Kidney capillary endothelial cell (primary cell): ENCODE measurements at places on chromosomes 6 and 20.

GRCh38 chr20:45704969-45705637 is at the start of gene WFDC10B:
WFDC10B (minus strand) TSS chr20:45705019; CDS start chr20:45685992, 19,027 bp downstream.
- no peak for DNase-seq

DNA sequence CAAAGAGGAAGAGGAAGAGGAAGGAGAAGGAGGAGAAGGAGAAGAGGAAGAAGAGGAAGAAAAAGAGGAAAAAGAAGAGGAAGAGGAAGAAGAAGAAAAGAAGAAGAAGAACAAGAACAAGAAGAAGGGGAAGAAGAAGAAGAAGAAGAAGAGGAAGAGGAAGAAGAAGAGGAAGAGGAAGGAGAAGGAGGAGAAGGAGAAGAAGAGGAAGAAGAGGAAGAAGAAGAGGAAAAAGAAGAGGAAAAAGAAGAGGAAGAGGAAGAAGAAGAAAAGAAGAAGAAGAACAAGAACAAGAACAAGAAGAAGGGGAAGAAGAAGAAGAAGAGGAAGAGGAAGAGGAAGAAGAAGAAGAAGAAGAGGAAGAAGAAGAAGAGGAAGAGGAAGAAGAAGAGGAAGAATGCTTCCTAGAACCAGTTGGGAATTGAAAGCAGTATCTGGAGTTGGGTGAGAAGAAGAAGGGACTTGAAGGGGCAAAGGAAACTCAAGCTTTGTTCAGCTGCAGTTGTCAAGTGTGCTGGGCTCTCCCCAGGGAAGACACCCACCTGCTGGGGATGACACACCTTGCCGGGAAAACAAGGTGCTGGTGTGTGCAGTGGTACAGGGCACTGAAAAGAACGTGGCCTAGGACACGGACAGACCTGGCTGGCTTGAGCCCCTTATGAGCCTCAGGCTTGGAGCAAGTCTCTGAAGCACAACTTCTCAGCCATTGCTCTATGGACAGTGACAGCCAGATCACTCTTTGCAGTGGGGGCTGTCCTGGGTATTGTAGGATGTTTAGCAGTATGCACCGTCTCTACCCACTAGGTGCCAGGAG is 30.1 kb upstream of the ARFGEF2 start:
- DNase-seq, result no peak

DNA sequence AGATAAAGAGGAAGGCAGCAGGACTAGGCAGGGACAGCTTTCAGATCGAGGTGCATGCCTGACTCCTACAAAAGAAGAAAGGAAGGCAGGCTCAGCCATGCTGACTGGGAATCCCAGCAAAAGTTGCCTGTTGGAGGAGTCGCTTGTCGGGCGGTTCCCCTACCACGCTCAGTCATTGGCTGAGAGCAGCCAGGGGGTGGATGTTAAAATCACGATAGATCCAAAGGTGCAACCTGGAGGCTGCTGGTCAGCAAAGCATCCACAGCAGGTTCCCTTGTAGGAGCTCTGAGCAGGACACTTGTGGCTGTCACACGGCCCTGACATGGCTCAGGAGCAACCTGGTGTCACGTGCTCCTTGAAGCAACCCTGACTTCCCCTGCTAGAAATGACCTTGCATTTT is 74.6 kb downstream of the ISM1 start:
- no peak for DNase-seq

DNA sequence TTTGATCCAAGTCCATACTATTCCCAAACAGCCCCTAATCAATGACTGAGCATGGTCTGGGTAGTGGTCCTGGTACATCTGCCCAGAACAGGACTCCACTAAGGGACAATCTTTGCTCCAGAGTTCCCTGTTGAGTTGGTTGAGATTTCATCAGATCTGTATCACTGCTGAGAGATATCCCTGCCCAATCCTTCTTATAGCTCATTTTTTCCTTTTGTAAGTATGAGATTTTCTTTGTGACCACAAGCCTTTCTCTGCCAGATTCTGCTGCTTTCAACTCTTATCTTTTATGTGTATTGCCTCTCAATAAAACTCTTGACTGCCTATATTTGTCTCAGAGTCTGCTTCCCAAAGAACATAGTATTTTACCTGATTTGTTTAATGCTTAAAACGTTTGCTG is 46.2 kb upstream of the LAMA2 start:
- DNase-seq, result no peak

DNA sequence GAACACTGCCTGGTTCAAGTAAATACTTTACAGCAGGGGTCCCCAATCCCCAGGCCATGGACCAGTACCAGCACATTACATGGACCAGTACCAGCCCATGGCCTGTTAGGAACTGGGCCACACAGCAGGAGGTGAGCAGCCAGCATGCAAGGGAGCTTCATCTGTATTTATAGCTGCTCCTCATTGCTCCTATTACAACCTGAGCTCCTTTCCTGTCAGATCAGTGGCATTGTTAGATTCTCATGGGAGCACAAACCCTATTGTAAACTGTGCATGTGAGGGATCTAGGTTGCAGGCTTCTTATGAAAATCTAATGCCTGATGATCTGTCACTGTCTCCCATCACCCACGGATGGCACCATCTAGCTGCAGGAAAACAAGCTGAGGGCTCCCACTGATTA is 12.0 kb upstream of the RBPJL start:
- DNase-seq, result no peak

GRCh38 chr6:44028789-44029310 is 98.4 kb downstream of the MRPL14 start:
- DNase-seq, result no peak

DNA sequence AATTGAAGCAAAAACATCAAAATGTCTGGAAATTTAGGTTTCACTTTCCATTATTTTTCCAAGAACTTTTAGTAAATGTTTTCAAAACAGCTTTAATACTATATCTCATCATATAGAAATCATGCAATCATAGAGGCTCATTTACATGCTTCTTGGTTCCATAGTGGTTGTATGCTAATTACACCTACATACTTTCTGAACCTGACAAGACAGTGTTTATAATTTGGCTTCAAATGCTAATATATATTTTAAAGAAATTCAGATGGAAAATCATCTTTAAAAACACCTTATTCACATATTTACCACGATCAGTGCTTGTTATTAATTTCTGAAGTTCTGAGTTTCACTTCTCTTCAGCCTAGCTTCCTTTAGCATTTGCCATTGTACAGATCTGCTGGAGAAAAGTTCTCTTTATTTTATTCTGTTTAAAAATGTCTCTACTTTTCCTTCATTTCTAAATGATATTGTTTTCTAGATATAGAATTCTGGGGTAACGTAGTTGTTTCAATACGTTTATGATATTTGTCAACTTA is 89.9 kb downstream of the PLCB1 start:
- DNase-seq, result no peak

DNA sequence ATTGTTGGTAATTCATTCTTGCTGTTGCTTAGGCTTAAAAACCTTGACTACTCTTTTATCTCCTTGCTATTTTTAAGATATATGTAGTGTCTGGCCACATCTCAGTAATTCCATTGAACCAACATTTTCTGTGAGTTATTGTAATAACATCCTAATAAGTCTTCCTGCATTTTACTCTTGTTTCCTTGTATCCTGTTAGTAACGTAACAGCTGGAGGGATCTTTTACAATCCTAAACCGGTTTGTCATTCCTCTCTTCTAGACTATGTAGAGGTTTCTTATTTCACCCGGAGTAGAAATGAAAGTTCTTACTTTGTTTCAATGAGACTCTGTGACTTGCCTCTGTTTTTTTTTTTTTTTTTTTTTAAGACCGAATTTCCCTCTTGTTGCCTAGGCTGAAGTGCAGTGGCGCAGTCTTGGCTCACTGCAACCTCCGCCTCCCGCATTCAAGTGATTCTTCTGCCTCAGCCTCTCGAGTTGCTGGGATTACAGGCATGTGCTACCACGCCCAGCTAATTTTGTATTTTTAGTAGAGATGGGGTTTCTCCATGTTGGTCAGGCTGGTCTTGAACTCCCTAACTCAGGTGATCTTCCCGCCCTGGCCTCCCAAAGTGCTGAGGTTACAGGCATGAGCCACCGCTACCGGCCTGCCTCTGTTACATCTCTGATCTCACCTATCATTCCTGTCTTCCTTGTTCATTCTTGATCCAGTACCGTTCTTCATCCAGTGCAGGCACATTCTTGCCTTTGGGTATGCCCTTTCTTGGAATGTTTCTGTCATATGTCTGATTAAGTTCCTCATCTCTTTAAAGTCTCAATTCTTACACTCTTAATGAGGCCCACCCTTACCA is 44.7 kb downstream of the NCOA3 start:
- no peak for DNase-seq

DNA sequence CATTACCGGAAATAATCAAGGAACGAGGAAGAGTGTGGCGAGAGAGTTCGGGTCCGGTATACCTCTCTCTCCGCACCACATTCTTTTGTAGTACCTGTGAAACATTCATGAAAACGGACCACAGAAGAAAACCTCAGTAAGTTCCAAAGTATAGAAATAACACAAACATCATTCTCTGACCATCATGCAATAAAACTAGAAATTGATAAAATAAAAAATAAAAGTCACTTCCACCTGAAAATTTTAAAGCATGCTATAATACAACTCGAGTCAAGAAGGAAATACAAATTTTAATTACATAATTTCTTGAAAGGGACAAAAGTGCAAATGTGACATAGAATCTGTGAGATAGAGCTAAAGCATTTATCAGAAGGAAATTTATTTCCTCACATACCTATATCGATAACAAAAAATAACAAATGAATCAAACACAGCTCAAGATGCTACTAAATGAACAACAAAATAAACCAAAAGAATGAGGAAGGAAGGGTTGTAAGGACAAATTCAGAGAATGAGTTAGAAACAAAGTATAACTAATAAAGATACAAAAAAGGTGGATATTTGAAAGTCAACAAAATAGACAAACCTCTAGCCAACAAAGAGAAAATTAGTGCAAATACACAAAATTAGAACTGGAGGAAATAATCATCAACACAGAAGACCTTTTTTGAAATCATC is 84.2 kb downstream of the TRIM27 start:
- no peak for DNase-seq

DNA sequence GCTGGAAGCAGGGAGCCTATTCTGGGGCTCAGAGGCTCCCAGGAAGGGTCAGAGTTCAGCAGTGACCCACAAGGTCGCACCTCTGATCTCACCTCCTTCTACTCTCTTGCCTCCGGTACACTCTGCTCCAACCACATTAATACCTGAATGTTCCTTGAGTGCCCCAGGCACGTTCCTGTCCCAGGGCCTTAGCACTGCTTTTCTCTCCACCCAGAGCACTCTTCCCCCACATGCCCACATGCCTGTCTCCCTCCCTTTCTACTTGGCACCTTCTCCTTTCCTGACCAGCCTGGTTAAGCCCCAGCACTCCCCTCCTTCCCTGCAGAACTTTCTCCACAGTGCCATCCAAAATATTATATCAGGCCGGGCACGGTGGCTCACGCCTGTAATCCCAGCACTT is 13.4 kb downstream of the KCNB1 start:
- no peak for DNase-seq

DNA sequence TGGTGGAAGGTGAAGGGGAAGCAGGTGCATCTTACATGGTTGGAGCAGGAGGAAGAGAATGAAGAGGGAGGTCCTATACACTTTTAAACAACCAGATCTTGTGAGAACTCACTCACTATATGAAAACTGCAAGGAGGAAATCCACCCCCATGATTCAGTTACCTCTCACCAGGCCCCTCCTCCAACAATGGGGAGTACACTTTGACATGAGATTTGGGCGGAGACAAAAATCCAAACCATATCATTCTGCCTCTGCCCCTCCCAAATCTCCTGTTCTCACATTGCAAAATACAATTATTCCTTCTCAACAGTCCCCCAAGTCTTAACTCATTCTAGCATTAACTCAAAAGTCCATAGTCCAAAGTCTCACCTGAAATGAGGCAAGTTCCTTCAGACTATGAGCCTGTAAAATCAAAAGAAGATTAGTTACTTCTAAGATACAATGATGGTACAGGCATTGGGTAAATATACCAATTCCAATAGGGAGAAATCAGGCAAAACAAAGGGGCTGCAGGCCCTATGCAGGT is 60.5 kb downstream of the EDN1 start:
- DNase-seq, result no peak

DNA sequence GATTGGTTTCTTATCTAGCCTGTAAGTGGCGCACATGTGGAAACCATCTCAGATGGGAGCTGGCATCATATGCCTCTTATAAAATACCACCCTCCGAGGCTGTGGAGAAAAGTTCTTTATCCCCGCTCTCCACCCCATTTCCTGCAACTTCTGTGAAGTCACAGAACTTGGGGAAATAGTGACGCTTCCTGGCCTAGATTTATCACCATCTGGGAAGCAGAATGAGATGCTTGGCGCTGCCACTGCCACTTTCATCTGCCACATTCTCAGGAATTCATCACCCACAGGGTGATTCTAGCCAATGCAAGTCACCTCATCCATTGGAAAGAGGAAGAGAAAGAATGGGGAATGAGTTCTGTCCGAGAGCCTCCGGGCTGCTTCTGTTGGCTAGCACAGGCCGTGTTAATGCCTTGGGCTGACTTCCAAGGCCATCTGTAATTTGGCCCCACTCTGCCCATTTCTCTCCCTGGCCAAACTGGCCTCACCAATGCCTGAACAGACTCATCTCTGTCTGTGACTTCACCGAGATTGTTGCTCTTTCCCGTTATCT is 148.8 kb upstream of the SOX4 start:
- no peak for DNase-seq

- DNase-seq, result no peak
These were observed 37.3 kb upstream of the APCDD1L start for GRCh38 chr20:58552366-58552934.

GRCh38 chr20:33441142-33441955 is 2.2 kb downstream of the SNTA1 start:
- no peak for DNase-seq

GRCh38 chr6:144710207-144710606 is 425.1 kb downstream of the UTRN start:
- peak; percentile 82 for DNase-seq

GRCh38 chr6:35057449-35058357 is 83.4 kb downstream of the TCP11 start:
- DNase-seq, result no peak

GRCh38 chr6:36523936-36524499 is 23.3 kb downstream of the STK38 start:
- no peak for DNase-seq

DNA sequence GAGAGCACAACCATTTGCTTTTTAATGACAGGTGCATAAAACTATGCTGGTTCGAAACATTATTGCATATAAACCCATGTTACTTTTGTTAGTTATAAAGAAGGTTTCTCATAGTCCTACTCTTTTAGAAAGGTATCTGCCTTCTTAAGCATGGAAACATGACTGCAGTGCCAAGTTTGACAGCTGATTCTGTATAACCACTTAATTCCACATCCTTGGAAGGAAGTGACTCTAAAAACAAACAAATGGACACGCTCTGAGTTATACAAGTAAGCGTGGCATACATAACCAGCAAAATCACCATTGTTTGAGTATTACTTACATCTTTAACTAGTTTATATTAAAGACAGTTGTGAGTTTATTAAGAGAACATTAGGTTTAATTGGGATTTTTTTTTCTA is 125.0 kb upstream of the HDGFL1 start:
- no peak for DNase-seq

- DNase-seq, result no peak
These were observed 105.3 kb downstream of the HMGCLL1 start for GRCh38 chr6:55473722-55474121.

GRCh38 chr20:61628480-61628879 is 376.4 kb downstream of the CDH4 start:
- no peak for DNase-seq

- DNase-seq, result no peak
These were observed 73.4 kb downstream of the REPS1 start for GRCh38 chr6:138914701-138915100.

- DNase-seq, result no peak
These were observed 4.1 kb downstream of the PAQR8 start for GRCh38 chr6:52365866-52366540.
